ENCODE measurements at places on chromosomes 16 and 17.

- no peak for DNase-seq
These were observed 21.5 kb downstream of the TRAP1 start for GRCh38 chr16:3695610-3696369.

GRCh38 chr17:40550608-40551007 is 14.7 kb downstream of the CCR7 start:
- peak; percentile 93 for DNase-seq

DNA sequence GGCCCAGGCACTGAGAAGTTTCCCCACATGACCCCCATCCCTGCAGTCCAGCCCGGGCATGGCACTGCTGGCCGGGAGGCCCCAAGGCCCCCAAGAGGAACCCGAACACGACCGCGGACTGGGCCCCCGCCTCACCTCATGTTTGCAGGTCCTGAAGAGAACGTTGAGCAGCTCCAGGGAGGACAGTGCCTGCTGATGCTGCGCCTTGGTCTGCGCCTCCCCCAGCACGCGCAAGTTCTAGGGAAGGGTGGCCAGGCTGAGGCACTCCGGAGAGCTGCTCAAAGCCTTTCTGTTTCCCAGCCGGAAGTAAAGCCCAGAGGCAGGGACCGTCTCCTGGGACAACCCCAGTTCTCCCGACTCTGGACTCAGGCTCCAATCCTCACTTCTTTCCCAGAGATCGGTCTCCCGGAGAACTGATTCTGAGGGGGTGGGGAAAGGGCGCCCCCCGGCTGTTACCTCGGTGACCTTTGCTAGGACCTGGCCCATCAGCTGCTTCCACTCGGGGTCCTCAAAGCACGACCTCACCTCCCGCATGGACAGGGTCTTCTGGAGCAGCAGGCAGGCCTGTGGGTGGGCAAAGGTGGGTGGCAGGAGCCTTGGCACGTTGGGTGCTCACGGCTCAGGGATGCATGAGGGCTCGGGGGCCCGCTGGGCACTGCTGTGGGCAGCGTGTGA is 13.7 kb downstream of the MYBBP1A start:
- DNase-seq, result no peak

- DNase-seq, result no peak
These were observed 30.2 kb downstream of the TPSG1 start for GRCh38 chr16:1194665-1195392.

DNA sequence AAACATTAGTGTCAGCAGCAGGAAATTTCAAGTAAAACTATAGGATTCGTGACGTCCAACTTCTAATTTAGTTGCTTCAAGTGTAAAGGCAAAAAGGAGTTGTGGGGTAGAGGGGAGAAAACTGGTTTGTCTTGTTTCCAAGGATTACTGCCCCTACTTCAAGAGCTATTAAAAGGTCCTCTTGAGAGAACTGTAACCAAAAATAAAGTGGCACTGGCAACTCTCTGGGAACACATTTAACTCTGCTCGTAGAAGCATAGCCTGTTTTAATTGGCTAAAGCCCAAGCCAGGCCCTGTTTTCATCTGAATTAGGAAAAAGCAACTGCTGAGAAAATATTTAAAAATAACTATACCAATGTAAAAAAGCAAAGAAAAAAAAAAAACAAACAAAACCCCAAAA is 51.8 kb upstream of the AKAP1 start:
- DNase-seq, result no peak

DNA sequence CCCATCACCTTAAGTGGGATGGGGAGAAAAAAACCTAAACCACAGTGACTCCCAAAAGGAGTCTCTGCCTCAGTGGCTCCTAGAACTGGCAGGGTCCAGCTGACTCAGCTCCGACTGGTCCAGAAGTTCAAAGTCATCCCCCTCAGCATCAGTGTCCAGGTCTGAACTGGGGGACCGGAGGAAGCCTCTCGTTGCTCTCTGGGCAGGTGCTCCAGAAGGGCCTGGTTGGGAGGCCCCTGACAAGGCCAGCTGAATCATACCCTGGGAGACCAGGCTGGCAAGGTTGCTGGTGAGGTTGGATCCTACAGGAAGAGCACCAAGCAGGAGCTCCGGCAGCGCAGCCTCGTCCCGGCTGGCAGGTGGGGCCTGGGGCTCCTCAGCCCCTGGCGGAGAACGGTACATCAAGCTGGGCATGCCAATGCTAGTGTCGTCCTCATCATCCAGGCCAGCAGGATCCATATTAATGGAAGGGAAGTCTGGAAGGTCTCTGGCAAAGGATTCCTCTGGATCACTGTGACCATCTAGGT is 4.3 kb upstream of the PSMC3IP start:
- no peak for DNase-seq

DNA sequence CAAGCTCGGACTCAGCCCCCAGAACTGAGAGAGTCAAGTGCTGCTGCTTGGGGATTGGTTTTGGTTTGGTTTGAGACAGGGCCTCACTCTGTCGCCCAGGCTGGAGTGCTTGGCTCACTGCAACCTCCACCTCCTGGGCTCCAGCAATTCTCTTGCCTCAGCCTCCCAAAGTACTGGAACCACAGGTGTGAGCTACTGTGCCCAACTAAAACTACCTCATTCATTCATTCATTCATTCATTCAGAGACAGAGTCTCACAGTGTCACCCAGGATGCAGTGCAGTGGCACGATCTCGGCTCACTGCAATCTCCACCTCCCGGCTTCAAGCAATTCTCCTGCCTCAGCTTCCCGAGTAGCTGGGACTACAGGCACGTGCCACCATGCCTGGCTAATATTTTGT is 24.7 kb downstream of the UNKL start:
- DNase-seq, result no peak

DNA sequence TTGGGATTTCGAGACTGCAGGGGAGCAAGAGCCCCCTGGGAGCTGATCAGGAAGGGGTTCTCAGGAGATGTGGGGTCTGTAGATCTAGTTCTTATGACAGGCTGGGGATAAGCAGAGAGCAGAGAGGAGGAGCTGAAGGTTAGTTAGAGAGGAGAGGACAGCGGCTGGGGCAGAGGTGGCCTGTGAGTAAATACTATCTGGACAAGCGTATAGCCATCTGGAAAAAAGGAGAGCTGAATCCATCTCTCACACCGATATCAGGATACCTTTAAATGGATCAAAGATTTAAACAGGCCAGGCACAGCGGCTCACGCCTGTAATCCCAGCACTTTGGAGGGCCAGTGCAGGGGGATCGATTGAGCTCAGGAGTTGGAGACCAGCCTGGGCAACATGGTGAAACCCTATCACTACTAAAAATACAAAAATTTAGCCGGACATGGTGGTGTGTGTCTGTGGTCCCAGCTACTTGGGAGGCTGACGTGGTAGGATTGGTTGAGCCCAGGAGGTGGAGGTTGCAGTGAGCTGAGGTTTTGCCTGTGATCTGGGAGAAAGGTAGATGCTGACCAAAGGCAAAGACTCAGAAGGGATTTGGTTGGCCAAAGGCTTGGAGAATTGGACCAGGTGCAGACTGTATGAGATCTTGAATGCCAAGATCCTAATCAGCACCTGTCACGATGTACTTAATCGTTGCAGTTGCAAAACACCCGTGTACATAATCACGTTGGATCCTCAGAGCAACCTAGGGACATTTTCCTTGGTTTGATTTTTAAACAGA is 18.9 kb upstream of the SLC25A19 start:
- DNase-seq, result no peak

- DNase-seq, result no peak
These were observed 16.5 kb downstream of the KATNIP start for GRCh38 chr16:27566417-27566816.

GRCh38 chr16:70691223-70692129 is 5.6 kb upstream of the MTSS2 start:
- DNase-seq, result peak; percentile 98

- no peak for DNase-seq
These were observed 162.0 kb upstream of the RPH3AL start for GRCh38 chr17:514584-514983.

GRCh38 chr16:47055136-47055885 is 81.8 kb upstream of the DNAJA2 start:
- DNase-seq, result no peak

GRCh38 chr17:79935197-79935885 is 96.1 kb upstream of the CBX4 start:
- DNase-seq, result no peak

GRCh38 chr17:19410091-19410490 is 941 bp upstream of the RNF112 start:
- DNase-seq, result no peak

DNA sequence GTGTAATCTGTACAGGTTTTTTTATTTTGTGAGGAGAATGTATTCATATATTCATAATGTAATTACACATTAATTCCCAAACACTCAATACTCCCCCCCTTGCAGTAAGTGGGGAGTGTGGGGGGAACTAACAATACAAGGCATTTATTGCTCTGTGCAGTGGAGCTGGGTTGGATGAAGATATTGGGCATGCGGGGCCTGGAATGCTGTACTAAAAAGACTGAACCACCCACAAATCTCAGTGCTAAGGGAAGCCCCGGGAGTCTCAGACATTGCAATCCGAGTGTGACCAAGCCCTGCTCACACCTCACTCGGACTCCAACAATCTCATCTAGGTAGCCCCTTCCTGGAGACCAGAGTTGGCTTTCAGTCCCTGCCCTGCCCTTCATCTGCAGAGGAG is 6.0 kb downstream of the PLLP start:
- DNase-seq, result no peak

- no peak for DNase-seq
These were observed 70.6 kb downstream of the MARCHF10 start for GRCh38 chr17:62737513-62737912.

DNA sequence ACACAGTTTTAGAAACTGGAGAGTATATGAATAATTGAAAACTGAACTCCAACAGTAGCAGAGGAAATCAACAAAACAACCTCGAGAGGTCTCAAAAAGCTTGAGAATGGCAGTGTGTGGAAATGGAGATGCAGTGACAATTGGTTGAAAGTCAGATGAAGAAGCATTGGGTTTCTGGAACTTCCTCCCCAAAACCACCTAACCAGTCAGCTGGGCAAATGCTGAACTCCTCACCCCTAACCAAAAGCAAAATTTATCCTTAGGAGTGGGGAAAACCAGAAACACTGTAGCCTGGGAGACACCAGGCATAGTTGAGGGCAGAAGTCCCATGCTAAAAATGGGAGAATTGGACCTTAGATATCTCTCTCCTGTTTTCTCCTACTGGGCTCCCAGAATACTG is 109.9 kb downstream of the TANC2 start:
- DNase-seq, result no peak

DNA sequence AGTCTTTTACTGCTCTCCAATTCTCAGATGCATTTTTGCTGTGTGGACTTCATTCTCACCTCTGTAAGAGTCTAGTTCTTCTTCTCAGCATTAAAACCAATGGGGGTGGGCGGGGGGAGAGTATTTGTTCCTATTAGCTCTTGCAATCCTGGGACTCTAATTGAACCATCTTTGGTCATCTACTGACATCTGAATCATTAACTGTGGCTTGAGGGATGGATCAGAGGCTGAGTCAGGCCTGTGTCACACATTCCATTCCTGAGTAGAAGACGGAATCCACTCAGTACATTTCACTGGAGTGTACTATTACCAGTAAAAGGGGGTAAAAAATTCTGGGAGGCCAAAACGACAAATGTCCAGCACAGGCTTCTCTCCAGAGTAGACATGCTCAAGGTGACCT is 12.8 kb upstream of the ZNF23 start:
- DNase-seq, result peak; percentile 92

DNA sequence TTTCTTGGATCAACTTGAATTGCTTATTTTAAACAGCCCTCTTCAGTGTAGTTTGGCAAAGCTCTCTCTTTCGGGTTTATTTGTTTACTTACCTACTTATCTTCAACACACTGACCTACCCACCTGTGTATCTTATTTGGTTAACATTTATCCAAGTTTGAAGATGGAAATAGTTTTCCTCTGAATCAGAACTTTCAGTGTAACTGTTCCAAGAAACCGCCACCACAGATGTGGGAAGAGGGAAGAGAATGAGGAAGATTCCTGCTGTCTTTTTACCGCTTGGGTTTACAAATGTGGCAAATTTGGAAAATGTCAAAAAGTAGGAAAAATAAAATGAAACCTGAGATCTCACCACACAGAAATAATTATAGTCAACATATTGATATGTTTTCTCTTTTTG is 115.8 kb downstream of the MSI2 start:
- DNase-seq, result peak; percentile 53

Data from fibroblast of upper back skin (primary cell).